Adipocyte (in vitro differentiated cells): ENCODE measurements at places on chromosomes 2 and 18.

GRCh38 chr2:127398239-127398590 lies 10.4 kb upstream of the MAP3K2 start:
- peak; percentile 95 for DNase-seq

- DNase-seq: no peak
Observed at GRCh38 chr18:5451150-5451549, 92.6 kb downstream of the EPB41L3 start.

DNA sequence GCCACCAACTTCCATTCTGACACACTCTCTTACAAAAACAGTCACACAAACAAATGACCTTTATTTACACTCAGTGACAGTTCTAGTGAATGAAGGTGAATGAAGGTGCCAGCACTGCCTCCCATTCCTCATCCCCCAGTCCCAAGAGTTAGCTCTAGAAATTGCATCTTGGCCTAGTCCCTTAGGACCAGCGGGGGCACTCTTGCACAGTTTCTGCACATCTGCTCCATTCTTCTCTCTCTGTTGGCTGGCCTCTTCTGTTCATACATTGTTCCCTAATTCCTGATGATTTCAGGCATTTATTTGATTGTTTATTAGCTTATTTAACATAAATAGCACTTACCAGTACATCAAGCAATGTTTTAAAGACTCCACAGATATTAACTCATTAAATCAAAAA lies 30.9 kb downstream of the GAREM1 start:
- no peak for DNase-seq

GRCh38 chr2:66173645-66174044 lies 261.3 kb upstream of the MEIS1 start:
- no peak for DNase-seq

DNA sequence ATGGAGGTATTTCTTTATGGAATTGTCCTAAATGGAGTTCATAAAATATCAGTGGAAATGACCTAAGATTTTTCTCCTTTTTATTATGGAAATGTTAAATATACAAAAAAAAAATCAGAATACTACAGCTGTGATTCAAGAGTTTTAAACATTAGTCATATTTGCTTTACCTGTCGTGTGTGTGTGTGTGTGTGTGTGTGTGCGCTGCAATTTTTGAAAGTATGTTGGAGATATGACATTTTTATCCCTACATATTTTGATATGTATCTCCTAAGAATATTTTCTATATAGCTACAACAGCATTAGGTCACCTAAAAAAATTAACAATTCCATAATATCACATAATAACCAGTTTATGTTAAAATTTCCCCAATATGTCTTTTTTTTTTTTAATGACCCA lies 85.5 kb downstream of the FAM117B start:
- no peak for DNase-seq

GRCh38 chr2:30359644-30360167 lies 87.3 kb upstream of the LCLAT1 start:
- no peak for DNase-seq

DNA sequence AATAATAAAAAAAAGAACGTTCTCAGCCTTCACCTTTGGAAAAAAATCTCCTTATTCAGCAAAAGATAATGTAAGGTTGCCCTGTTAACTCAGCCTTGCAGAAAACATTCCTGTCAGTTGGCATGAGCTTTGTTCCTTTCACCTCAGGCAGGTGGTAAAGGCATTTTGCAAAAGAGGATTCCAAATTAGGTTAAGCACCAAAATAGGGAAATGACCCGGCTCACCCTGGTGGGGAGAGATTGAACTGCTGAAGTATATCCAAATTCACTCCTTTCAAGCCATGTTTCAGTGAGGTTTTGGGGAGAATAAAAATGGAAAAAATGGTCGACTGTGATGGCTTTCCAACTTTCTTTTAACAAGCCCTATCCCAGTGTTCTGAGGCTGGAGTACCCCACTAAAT lies 1988.8 kb upstream of the PIK3C3 start:
- no peak for DNase-seq

DNA sequence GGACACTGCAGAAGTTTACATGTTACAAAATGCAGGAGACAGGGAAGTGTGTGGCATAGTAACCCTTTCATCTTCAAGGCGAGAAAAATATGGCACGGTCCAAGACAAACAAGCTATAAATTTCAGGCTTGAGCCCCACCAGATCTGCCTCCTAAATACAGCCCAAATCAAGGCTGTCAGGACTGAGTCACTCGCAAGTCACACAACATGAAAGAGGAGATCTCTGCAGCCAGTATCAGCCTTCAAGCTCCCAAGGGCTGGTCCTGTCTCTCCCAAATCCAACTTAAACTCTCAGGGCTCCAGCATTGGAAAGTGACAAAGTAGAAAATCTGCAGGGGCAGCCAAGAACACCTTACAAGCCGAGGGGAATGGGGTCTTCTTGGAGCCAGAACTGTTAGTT lies 106.3 kb upstream of the GATA6 start:
- DNase-seq: no peak

DNA sequence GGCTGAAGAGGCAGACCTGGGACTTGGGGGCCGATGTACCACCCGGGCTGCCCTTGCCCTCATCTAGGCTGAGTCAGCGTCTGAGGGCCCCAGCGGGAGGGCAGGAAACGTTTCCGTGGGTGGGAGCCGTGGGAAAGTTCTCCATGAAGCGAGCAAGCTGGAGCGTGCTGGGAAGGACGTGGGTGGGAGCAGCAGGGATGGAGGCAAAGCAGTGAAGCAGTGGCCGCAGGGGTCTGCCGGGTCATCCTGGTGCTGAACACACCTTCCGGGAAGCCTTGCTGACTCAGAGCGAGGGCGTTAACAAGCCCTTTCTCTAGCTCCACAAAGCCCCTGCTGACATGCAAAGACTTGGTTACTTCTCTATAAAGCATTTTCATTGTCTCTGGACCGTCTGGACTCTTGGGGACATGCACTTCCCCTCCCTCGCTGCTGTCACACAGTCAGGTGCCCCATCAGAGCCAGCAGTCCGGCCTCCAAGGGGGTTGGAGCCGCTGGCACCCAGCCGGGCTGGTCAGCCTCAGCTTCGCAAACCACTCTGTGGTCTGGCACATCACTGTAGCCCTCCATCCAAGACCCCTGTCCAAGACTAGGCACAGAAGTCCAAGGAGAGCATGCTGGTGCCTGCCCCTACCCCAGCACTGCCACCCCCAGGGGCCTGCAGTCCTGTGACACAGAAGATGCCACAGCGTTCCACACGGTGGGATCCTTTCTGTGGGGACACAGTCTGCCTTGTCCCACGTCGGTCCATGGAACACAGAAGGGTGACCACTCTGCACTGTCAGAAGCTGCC lies 115.1 kb upstream of the GPC1 start:
- peak; percentile 57 for DNase-seq

DNA sequence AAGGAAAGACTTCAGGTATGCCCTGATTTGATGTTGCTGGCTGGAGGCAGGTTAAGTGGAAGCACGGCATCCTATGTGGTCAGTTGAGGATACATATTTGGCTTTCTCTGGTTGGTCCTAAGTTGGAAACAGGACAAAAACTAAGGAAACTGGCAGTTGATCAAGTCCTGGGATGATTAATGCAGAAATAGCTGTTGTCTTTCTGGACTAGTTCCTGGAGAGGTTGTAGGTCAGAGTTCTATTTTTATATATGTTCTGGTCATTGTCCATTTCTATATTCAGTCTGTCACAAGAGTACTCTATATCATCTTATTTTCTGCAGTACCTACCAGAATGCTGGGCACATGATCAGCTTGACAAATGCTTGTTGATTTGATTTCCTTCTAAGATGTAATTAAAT lies 4.0 kb upstream of the SLC35F5 start:
- peak; percentile 69 for DNase-seq

GRCh38 chr18:47143899-47144485 lies 6.3 kb downstream of the HDHD2 start:
- DNase-seq: no peak

DNA sequence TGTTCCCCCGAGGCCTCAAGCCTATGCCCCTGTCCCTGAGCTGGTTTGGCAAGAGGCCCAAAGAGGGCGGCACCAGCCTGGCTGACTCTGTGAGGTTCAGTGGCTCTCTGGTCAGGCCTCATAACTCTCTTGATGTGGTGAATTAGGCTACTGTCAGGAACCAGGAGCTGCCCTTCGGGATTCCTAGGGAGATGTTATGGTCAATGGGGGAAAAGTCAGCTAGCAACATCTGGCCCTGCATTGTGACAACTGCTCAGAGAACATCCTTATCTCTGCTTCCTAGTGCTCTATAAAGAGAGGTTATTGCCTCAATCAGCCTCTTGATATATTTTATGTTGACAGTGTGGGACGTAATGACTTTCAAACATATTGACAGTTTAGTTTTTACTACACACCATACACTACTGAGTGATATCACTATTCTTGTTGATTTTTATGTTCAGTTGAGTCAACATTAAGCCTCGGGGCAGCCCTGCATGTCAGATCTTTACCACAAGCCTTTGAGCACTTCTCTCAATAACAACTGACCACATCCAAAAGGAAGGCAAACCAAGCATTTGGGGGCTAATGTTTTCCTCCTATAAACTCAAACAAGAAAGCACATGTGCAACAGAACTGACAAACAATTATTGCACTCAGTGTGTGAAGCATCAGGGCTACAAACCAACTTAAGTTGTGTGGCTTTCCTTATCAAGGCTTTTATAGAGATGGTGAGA lies 448.3 kb upstream of the SLC14A2 start:
- peak; percentile 38 for DNase-seq

DNA sequence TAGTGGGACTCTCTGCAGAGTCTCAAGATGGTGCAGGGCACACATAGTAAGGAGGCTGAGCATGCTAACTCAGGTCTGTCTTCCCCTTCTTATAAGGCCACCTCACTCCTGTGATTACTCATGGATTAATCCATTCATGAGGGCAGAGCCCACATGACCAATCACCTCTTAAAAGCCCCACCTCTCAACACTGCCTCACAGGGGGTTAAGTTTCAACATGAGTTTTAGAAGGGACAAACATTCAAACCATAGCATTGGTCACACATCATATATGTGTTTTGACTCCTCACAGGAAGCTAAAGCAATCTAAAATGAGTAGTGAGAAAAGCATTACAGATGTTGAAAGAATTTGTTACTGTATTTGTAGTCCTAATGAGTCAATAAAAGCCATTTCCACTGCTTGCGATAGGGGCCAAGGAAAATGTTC lies 57.5 kb downstream of the DTNA start:
- peak; percentile 60 for DNase-seq

- no peak for DNase-seq
Observed at GRCh38 chr2:104118889-104119288, 735.0 kb upstream of the POU3F3 start.

DNA sequence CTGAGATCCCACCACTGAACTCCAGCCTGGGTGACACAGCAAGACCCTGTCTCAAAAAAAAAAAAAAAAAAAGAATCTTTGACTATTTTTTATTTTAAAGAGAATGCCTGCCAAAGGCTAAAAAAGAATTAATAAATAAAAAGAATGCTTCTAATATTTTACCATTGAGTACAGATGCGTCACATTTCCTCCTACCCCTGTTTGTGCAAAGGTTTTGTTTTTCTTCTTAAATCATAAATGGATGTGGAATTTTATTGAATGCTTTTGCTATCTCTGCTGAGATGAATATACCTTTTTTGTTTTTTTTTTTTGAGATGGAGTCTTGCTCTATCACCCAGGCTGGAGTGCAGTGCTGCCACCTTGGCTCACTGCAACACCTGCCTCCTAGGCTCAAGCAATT lies 22.8 kb downstream of the CYBRD1 start:
- DNase-seq: no peak

GRCh38 chr2:110166266-110166665 lies 38.5 kb downstream of the NPHP1 start:
- peak; percentile 4 for DNase-seq

GRCh38 chr2:137607722-137608318 lies 356.5 kb upstream of the HNMT start:
- no peak for DNase-seq

DNA sequence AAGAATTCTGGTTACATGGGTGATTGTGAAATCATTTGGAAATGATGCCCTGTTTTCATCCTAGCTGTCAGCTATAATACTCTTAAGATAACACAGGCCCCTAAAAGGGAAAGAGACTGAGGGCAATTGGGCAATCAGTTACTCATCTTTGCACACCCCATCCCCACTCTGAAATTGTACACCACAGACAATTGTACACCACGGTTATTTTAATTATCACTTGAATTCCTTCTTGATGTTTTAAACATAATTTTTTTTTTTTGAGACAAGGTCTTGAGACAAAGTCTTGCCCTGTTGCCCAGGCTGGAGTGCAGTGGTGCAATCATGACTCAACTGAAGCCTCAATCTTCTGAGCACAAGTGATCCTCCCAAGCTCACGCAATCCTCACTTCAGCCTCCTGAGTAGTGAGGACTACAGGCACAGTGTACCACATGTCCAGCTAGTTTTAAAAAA lies 862.4 kb upstream of the ACVR2A start:
- peak; percentile 83 for DNase-seq

- peak; percentile 71 for DNase-seq
Observed at GRCh38 chr2:218883491-218884490, 3.1 kb downstream of the WNT10A start.

GRCh38 chr2:217928324-217929181 lies 74.2 kb downstream of the TNS1 start:
- DNase-seq: no peak
